ENCODE measurements at places on chromosomes 16 and 17.

- DNase-seq, result peak; percentile 62
Observed at GRCh38 chr17:21165922-21166594, 39.3 kb downstream of the DHRS7B start.

- peak; percentile 79 for DNase-seq
Observed at GRCh38 chr17:75404223-75404730, 1.2 kb downstream of the GRB2 start.

DNA sequence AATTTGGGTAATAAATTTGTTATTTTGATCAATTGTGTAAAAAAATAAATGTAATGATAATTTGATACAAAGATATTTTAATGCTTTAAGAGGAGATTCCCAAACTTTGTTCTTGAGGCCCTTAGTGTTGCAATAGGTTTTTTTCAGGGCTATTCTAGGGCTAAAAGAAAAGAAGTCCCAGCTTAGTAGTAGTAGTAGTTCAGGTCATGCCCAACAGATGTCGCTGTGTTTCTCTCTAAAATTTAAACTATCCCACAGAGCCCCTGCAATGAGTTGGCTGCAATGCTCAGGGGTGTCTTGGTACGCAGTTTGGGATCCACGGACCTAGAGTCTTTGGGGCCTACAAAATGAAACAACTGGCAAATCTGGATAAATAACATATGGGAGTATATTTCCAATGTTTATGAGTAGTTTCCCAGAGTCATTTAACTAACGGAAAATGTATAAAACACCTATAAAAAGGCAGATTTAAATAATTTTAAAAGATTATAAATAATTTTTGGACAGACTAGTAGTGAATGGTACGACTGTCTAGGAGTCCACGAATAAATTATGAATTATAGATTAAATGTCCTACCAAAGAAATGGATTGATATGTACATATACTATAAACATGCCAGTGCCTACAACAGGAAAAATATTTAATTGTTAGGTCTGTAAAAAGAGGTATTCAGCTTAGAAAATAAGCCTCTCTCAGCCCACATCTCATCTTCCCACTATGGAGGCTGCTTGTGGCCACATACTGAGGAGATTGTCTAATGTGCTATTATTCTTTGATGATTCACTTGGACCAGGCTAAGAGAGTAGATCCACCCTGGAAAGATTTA, 228.5 kb upstream of the PMFBP1 start:
- DNase-seq, result peak; percentile 60

GRCh38 chr17:40517286-40517662, 15.9 kb upstream of the TNS4 start:
- DNase-seq, result no peak

DNA sequence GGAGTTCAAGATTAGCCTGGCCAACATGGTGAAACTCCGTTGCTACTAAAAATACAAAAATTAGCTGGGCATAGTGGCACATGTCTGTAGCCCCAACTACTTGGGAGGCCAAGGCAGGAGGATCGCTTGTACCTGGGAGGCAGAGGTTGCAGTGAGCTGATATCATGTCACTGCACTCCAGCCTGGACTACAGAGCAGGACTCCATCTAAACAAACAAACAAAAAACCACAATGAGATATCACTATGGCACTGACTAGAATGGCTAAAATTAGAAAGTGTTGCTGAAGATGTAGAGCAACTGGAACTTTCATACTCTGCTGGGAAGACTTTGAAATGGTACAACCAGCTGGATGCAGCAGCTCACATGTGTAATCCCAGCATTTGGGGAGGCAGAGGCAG, 6.5 kb upstream of the TNK1 start:
- DNase-seq, result no peak

DNA sequence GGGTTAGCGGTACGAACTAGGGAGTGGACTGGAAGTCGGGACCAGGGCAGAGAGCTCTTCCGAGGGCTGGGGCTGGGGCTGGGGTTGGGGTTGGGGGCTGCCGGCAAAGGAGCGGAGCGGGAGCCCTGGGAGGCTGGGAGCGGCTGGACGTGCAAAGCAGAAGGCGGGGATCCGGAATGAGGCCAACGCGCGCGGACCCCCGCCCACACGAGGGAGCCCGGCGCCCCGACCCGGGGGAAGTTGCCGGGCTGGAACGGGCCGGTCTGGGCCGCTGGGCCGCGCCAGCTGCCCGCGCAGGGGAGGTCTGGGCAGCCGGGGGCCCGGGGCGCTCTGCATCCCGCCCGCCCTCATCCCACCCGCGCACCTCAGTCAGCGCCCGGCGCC, 323 bp downstream of the ST3GAL2 start:
- no peak for DNase-seq

DNA sequence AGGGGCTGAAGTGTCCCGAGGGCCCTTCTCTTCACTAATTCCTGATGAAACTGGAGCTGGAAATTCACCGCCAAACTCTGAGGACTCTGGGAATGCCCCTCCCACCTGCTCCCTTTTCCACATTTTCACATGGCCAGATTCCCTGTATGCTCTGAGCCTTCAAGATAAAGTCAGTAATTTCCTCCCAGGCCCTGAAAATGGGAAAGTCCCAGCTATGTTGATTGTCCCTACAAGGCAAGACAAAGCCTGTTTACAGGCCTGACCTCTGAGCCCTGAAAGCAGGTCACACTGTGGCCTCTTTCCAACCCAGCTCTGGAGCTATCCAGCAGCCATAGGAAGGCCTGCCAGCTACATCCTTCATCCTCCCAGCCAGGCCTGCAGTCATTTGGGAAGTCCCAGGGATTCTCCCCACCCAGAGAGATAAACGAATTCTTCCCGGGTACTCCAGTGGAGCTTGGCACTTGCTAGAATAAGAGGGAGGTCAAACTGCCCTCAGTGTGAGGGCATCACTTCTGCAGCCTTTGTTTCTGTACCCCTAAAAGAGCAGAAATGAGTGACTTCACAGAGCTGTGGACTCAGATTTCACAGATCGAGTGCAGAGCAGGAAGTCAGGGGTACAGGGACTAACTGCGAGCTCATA, 19.6 kb upstream of the CCL2 start:
- DNase-seq, result no peak

- peak; percentile 36 for DNase-seq
Observed at GRCh38 chr17:51079049-51079448, 41.6 kb downstream of the SPAG9 start.

GRCh38 chr17:1169221-1169928, 10.4 kb downstream of the ABR start:
- no peak for DNase-seq

DNA sequence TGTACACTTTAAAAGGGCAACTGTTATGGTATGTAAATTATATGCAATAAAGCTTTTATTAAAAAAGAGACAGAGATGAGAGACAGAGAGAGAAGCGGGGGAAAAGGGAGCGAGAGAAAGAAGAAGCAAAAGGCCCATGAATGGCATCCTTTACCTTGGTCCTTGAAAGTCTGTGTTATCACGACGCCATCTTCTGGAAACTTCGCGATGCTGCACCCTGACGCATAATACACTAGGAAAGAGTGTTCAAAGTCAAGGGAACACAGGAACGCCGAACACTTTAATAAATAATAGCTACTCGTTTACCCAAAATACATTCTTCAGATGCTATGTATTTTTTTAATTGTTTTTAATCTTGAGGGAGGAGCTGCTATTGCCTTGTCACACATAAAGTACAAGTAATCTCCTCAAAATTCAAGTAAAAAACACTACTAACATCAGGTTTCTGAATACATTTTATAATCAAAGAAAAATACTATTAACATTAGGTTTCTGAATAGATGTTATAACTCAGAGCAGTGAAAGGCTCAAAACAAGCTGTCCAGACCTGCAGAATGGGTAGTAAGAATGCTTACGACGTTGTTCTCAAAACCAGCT, 23.0 kb upstream of the SLC38A8 start:
- peak; percentile 51 for DNase-seq

- DNase-seq, result peak; percentile 91
Observed at GRCh38 chr16:1839554-1839953, 12.5 kb downstream of the FAHD1 start.

DNA sequence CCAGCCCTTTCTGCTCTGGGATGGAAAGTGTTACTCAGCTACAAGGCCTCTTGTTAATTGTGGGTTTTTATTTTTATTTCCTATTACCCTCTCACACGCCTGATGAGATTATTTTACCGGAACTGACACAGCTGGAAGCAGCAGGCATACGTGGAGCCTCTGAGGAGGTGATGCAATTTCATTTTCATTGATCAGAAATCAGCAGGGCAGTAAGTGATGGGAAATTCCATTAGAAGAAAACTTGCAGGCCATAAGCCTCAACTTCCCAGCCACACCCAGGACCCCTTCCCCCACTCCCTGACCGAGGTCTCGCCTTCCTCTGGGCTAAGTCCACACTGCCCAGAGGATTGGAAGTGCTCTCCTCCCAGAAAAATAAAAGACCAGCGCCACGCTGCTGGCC, 69.7 kb downstream of the ZFHX3 start:
- peak; percentile 34 for DNase-seq

GRCh38 chr16:21097151-21097550, 53.5 kb downstream of the DNAH3 start:
- peak; percentile 70 for DNase-seq

DNA sequence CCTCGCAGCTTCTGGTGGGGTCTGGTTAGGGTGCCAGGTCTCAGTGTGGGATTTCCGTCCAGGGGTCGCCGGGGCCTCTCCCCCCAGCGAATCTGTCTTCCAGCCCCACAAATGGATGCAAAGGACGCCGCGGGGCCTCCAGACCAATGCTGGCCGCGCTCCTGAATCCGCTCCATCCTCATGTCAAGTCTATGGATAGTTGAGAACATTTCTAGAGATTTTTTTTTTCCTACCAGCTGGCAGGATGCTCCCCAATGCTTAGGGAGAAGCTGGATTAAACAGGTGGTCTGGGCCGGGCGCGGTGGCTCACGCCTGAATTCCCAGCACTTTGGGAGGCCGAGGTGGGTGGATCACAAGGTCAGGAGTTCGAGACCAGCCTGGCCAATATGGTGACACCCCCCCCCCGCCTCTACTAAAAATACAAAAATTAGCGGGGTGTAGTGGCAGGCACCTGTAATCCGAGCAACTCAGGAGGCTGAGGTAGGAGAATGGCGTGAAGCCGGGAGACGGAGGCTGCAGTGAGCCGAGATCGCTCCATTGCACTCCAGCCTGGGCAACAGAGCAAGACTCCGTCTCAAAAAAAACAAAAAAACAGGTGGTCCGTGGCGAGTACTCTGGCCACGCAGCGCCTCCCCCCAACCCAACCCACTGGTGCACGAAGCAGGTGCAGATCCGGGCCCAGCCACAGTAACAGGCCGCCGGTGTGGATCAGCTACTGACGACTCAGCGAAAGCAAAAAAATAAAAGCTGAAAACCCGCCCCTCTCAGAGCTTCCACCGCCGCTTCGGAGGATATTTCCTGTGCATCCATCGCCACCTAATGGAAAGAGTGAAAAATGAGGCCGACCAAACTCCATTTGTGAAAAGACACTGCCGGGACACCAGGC, 1.1 kb upstream of the NXN start:
- peak; percentile 80 for DNase-seq

- no peak for DNase-seq
Observed at GRCh38 chr17:37212179-37212578, 163.6 kb upstream of the C17orf78 start.

DNA sequence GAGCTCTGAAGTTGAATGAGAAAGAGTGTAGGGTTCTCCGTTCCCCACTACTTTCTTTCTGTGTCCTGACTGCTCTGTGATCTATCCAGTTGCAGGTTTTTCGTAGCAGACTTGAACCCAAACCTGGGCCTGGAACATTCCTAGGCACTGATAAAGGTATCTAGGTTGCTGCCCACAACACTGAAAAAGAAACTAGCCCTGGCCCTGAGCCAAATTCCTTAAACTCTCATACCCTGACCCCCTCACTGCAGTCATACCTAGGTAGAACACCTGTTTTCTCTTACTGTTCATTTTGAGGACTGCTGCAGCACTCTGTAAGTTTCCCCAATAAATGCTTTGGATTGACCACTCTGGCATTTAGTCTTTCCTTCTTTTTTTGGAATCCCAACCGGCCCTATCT, 5.4 kb downstream of the HYDIN start:
- DNase-seq, result no peak

DNA sequence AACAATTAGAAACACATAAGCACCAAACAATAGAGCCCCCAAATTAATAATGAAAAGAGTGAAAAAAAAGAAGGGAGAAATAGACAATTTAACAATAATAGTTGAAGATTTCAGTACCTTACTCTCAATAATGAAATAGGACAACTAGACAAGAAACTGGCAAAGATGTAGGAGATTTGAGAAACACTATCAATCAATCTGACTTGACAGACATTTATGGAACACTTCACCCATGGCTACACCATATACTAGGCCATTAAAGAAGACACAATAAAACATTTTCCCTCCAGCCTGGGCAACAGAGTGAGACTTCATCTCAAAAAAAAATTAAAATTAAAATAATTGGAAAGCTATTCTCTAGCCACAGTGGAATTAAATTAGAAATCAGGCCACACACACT, 5.0 kb upstream of the DUS1L start:
- DNase-seq, result no peak

DNA sequence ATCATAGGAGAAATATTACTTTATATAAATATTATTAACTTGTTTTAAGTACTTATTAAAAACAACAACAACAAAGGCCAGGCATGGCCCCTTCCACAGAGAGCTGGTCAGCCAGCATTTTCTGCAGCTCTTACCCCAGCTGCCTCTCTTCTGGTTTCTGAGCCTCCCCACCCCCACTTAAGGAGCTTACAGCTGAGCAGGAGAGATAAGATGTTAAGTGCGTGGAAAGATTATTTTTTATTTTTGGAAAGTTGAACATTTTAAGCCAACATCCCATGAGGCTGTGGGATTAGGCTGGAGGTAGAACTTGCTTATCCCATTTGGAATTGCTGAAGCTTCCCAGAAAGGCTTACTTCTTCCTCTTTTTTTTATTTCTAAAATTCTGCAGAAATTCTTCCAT, 401.2 kb downstream of the SEC14L1 start:
- no peak for DNase-seq

GRCh38 chr16:89620406-89620841, 7.0 kb downstream of the DPEP1 start:
- no peak for DNase-seq

DNA sequence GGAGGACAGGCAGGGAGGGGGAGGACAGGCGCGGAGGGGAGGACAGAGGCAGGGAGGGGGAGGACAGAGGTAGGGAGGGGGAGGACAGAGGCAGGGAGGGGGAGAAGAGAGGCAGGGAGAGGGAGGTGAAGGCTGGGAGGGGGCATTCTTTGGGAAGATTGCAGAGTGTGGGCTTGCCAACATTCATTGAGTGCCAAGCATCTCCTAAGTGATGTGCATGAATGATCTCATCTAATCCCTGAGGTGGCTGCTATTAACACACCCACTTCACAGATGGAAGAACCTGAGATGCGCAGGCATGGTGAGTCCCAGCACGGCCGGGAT, 58.3 kb downstream of the NT5M start:
- DNase-seq, result no peak

DNA sequence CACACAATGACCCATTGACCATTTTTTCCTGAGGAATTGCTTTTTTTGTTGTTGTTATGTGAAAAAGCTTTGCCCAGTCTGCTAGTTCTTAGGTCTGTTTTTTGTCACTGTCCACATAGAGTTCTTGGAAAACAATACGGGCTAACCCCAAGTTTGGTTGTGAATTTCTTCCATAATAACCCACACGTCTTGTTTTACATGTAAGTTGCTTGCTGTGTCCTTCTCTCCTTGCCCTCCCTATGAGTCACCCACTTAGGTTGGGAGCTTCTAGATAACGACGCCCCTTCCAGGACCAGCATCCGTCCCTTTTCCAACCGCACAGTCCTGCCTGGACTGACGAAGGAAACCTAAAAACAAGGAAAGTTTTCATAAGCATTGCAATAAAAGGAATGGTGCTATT, 175.3 kb upstream of the HS3ST3A1 start:
- DNase-seq, result no peak

Measured in AG10803 (cell line).